ENCODE measurements at places on chromosomes 16 and 17.

DNA sequence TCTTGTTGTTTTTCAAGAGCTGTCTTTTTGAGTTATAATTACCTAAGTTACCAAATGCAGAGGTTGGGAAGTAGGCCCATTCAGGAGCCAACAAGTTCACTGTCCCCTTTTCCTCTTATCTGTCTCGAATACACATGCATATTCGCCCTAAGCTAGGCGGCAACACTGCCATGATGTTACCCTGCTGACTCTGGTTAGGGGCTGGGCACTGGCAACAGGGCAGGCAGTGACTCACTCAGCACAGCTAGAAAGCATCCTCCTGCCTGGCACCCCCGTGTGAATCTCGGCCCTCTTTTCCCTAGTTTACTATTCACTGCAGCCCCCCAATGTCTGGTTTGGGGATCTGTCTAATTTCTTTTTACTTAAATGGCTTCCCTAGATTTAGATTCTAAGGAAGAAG, 13.8 kb downstream of the DBF4B start:
- DNase-seq, result no peak

DNA sequence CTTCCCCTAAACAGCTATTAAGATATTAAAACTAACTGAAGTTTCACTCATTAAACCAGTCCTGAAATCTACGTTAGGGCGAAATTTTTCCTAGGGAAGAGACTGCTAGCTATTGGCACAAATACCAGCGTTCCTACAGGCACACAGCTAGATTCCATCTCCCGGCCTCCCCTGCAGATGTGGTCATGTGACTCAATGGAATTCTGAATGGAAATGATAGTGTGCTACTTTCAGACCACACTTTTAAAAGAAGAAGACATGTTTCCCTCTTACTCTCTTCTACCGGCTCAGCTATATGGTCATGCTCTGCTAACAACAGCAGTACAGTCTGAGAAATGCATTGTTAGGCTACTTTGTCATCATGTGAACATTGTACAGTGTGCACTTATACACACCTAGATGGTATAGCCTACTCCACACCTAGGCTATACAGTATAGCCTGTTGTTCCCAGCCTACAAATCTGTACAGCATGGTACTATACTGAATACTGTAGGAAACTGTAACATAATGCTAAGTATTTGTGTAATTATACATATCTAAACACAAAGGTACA, 31.4 kb downstream of the OGFOD1 start:
- no peak for DNase-seq

- DNase-seq, result no peak
These were observed 803 bp upstream of the TLCD2 start for GRCh38 chr17:1710807-1711553.

DNA sequence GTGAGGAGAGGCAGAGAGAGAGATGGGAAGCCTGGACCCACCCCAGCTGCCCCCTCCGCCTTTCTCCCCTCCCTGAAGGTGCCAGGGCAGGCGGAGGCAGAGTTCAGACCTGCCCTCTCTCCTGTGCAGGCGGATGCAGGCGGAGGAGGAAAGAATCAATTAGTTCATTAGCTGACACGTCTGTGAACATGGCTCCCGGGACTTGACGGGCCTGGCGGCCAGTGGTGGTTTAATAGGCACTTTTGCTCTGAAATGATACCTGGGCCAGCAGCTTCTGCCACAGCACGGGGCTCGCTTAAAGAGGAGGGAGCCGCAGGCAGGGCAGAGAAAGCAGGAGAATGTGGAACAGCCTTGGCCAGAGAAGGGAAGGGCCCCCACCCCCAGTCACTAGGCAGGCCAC, 98.1 kb downstream of the SDK2 start:
- no peak for DNase-seq

DNA sequence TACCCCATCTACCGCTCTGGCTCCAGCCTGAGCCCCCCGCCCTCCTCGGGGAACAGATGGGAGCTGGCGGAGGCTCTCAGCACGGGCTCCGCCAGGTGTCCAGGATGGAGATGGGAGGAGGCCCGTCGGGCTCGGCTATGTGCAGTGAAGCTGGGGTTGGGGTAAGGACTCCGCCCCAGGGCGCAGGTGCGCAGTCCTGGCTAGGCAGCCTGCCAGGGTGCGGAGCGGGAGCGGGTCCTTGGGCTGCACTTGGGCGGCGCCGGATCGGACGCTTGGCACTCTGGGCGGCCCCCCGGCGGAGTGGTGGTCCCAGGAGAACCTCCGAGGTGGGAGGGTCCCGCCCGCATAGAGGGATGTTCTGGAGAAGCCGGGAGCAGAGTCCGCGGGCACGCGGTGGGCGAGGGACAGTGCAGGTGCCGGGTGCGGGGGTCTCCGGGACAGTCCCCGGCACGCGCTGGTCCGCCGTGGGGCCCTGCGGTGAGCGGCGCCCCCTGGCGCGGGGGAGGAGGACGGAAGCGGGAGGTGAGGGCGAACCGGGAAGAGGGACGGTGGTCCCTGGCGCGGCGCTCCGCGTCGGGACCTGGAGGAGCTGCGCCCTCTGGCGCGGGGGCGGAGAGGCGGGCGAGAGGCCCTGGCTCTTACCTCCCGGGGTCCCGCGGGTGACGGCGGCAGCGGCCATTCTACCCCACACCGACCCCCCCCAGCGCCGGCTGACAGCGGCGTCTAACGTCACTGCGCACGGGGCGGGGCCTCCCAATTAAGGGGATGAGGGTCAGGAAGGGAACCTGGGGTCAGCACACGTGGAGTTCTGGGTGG, at the start of gene CAMTA2:
Gene CAMTA2, minus strand, starts transcription at position 725 of the 816 bp plus-strand sequence. CDS start 1,453 bp downstream, outside the sequence.
- peak; percentile 74 for DNase-seq

GRCh38 chr16:51184702-51185433, 33.8 kb upstream of the SALL1 start:
- DNase-seq, result no peak

GRCh38 chr17:28763137-28763799, 19.5 kb downstream of the TRAF4 start:
- DNase-seq, result no peak

GRCh38 chr16:31400191-31400590, 7.1 kb downstream of the ITGAD start:
- DNase-seq, result no peak

All from activated CD4-positive, alpha-beta T cell treated with anti-CD3 and anti-CD28 coated beads, Interleukin-2, amount 50 U/mL, for 24 hours (primary cell).